Nucleus accumbens (tissue), 56 donors: ENCODE measurements at places on chromosomes 2 and 18.

DNA sequence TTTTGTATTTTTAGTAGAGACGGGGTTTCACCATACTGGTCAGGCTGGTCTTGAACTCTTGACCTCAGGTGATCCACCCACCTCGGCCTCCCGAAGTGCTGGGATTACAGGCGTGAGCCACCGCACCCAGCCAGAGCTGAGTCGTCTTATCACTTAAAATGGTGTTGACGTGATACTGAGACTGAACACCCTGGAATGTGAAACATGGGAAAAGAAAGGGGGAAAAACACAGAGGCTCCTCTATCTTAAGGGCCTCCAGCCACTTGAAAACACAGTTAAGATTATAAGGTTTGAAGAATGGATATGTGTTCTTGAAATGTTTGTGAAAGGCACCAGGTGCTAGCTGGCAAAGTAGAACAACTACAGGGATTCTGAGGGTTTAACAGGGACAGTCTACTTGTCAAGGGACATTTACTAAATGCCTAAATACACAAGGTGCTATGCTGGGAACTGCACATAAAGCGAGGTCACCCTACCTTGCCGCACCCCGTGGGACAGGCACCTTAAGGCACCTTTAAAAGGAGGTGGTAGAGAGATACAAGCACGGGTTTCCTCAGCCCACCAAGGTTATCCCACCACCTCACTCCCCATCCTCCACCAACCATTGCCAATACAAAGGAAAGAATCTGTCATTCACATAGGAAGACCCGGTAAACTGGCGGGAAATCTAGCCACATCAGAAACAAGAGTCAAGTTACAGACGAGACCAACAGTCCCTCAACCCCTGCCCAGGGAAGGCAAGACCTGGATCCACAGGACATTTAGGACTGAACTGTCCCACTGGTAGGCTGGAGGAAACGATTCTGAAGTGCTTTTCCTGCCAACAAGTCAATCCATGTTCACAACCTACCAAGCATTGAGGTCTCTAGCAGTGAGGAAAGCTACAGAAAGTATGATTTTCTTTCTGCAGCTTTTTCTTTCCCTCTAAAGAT lies 43.4 kb downstream of the STK39 start:
- DNase-seq, result no peak

- DNase-seq, result no peak
These were observed 140.6 kb upstream of the LGALSL start for GRCh38 chr2:64313398-64313723.

- no peak for DNase-seq
These were observed 37.4 kb upstream of the SLC39A10 start for GRCh38 chr2:195619590-195619989.

DNA sequence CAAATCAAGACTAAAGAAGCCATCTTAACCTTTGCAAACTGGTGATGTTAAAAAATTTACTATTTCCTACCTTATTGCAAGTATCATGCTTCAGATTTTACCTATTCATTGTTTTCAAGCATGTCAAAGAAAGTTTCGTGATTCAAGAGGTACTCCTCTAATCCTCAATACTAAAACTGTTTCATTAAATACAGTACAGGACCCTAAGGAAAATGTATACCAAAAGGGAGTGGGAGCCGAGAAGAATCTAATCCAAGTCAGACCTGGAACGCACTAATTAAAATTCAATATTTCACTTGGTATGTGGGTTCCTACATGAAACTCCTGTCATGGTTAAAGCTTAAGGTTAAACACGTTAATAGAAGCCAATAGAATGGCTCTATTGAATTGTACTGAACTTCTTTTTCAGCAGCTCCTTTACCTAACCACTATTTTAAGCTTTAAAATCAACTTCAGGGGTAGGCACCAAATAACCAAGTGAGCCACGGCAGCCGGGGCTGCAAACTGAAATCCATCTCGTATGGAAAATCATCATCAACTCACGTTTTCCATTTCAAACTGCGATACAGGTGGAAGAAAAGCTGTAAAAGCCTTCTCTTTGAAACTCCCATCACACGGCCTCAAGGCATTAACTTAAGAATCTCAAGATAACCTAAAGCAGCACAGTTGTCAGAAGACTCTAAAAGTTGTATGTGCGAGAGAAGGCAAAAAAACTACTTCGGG lies 188.8 kb downstream of the ZEB2 start:
- no peak for DNase-seq

- no peak for DNase-seq
These were observed 14.7 kb upstream of the PUM2 start for GRCh38 chr2:20365249-20365817.

GRCh38 chr2:136482966-136483365 lies 282.4 kb upstream of the THSD7B start:
- DNase-seq, result no peak

DNA sequence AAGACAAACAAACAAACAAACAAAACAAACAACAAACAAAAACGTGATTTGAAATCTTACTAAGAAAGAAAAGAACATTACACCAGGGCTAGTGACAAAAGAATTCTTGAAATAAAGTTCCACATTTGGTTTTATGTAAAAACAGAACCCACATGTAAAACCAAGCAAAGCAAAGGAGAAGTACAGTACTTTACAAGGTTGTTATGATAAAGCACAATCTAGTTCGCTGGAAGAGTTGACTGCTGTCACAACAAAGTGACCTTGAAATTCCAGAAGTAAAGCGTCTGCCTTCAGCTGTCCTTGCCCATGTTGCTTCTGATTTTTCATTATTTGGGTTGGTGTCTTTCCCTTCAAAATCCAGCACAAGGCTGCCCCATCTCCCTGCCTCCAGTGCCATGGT lies 94.8 kb upstream of the CYRIA start:
- DNase-seq, result no peak

GRCh38 chr2:66240286-66240685 lies 194.6 kb upstream of the MEIS1 start:
- no peak for DNase-seq

DNA sequence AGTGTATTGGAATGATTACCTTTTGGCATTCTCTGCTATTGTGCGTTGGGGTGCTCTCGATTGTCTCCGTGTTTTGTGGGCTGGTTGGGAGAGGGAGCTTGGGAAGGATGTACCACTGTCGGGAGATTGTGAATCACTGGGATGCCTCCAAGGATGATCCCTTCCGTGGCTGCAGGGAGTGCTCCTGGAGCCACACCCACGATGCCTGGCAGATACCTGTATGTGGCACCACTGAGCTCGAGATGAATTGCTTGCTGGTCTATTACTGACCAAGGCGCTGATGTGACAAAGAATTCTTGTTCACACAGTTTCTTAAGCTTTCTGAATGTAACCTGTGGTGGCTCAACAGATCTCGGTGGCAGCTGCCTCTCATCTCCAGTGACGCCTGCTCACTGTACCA lies 159.7 kb upstream of the LHCGR start:
- DNase-seq, result no peak

- DNase-seq, result no peak
These were observed 104.0 kb downstream of the MCFD2 start for GRCh38 chr2:46811379-46812310.

GRCh38 chr18:9743200-9744016 lies 35.3 kb downstream of the RAB31 start:
- DNase-seq, result no peak

DNA sequence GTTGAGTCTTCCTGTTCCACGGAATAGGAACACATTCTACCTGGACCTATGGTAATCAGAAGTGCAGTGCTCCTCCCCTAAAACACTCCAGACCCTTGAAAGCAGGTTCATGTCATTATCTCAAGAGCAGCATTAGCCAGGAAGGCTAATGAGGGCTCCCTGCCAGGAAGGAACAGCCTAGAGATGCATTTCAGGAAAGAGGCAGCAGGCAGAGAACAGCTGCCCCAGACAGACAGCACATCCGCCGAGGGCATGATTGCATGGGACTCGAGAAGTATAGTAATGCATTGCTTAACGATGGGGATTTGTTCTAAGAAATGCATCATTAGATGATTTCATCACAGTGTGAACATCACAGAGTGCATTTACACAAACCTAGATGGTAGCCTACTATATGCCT lies 171.5 kb downstream of the ALK start:
- DNase-seq, result no peak

DNA sequence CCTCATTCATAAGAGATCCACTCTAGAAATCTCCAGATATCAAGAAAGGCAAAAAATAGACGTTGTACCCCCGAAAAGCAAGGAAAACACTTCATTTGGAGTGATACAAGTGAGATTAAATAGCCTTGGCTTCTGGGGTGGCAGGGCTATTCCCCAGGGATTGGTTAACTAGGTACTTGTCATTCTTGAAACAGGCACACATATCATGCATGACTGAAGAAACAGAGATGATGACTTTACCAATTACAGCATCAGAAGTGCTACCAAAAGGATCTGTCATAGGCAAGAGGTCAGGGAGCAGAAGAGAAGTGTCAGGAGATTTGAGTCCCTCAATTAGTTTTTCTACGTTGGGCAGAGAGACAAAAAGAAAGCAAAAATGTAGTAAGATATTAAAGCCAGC lies 45.2 kb upstream of the NFU1 start:
- DNase-seq, result no peak

- no peak for DNase-seq
These were observed 70.0 kb downstream of the ACKR3 start for GRCh38 chr2:236639461-236640235.

GRCh38 chr18:4986066-4986465 lies 211.0 kb downstream of the AKAIN1 start:
- no peak for DNase-seq

DNA sequence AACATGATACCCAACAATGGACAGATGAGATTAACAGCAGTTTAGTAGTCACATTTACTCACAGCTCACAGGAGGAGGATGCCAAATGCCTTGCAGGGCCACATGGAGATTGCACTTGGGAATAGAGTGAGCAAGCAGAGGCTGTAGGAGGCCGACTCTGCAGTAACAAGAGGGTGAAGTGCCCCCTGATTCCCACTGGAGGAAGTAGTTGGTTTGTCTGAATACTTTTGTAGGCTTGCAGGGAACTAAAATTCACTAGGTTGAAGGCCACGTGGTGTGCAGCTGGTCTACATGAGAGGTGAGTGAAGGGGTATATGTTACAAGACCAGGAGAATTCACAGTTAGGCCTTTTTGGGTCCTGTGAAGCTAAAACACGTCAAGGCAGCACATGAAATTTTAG lies 419.3 kb upstream of the TNP1 start:
- DNase-seq, result no peak

GRCh38 chr2:237217995-237218616 lies 132.4 kb downstream of the COPS8 start:
- no peak for DNase-seq

- no peak for DNase-seq
These were observed 91.8 kb upstream of the KLF7 start for GRCh38 chr2:207257251-207258250.

GRCh38 chr2:38033646-38034045 lies 42.3 kb downstream of the CYP1B1 start:
- DNase-seq, result no peak

- DNase-seq, result no peak
These were observed 2.3 kb upstream of the SPRED2 start for GRCh38 chr2:65434592-65435241.

DNA sequence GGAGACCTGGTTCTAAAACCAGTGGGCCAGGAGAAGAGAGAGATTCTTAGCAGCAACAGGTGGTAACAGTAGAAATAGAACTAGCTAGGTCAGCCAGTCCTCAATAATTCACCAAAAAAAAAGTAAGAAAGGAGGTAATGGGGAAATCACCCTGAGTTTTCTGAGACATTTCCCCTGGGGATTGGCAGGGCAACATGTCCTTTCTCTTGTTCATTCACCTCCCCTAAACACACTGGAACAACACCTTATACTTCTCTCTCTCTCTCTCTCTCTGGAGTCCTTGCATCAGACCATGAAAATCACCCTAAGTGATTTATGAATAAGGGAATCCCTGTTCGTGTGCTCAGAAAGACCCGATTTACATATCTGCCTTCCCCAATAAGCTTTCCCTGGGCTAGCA lies 64.8 kb downstream of the COX7A2L start:
- no peak for DNase-seq

- no peak for DNase-seq
These were observed 432.6 kb downstream of the SATB2 start for GRCh38 chr2:199025146-199025545.

DNA sequence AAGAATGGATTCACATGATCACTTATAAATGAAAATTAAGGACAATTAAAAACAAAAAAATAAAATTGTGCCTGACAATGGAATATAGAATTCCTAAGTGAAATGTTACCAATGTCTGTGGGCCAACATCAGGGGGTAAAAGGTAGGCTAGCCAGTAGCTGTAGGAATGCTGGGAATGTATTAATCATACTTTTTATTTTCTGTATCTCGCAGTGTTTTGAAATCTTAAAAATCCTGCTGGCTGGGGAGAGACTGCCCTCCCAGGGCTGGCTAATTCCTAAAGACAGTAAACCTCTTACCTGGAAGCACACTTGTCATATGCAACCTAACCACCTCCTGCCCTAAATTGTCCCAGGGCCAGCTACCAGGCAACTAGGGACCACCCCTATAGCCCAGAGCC lies 69.8 kb downstream of the REV1 start:
- DNase-seq, result no peak

GRCh38 chr2:35428548-35428947 lies 927.0 kb upstream of the CRIM1 start:
- no peak for DNase-seq

GRCh38 chr18:73007195-73007914 lies 139.6 kb upstream of the NETO1 start:
- DNase-seq, result no peak

DNA sequence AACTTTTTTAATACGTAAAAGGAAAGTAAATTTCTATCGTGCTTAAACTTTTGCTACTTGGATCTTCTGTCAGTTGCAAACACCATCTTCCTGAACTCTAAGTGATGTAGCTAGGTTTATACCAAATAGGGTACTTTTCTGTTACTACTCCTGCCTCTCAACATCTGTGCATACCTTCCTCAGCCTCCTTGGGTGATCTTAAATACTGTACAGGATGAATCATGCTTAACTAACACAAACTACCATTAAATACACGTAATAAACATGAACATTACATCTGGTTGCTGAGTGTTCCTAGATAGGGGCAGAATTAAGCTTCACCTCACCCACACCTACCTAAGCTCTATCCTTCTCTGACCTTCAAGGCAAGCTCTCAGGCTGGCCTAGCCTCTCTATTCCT lies 398.0 kb downstream of the TXNL1 start:
- no peak for DNase-seq

- DNase-seq, result no peak
These were observed 1119.7 kb upstream of the CNTNAP5 start for GRCh38 chr2:122905431-122905830.

GRCh38 chr2:236215196-236215595 lies 47.0 kb upstream of the GBX2 start:
- DNase-seq, result no peak

- DNase-seq, result no peak
These were observed 58.9 kb downstream of the SH3RF3 start for GRCh38 chr2:109187711-109188495.

GRCh38 chr2:149568138-149568537 lies 19.4 kb downstream of the MMADHC start:
- no peak for DNase-seq

DNA sequence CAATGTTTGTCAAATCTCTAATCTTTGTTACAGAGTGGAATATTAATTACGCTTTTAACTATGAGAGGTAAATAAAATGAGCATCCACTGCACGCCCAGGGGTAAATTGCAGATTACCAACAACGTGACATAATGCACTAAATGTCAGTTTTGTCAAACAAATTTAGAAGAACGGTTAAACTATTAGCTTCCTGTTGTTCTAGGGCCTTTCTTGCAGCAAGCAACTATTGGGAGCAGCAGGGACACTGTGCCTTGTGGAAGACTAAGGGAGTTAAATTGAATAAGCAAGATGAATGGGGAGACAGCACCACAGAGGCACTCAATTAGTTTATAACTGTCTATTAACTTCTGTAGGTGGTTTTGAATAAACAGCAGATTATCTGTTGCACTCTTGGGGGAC lies 391.0 kb upstream of the RAB12 start:
- no peak for DNase-seq

- no peak for DNase-seq
These were observed 529.2 kb downstream of the EPHA4 start for GRCh38 chr2:221042926-221043325.
